ENCODE measurements at places on chromosomes 1 and 21.

- no peak for DNase-seq
Observed at GRCh38 chr1:90925928-90926869, 95.6 kb downstream of the ZNF644 start.

DNA sequence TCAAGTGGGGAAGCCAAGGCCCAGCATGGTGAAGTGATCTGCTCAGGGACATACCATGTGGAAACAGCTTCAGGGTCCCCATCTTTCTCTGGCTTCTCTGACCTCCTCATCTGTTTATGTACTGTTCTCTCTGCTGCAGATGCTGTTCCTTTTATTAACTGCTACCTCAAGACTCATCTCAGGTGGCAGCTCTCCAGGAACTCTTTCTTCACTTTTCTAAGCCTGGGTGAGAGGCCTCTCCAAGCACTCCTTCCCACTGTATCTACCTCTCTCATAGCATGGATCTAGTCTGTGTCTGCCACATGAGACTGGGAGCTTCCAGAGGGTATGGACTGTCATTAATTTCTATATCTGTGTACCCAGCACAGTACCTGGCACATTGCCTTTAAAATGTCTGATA lies 73.4 kb upstream of the PPM1J start:
- no peak for DNase-seq

DNA sequence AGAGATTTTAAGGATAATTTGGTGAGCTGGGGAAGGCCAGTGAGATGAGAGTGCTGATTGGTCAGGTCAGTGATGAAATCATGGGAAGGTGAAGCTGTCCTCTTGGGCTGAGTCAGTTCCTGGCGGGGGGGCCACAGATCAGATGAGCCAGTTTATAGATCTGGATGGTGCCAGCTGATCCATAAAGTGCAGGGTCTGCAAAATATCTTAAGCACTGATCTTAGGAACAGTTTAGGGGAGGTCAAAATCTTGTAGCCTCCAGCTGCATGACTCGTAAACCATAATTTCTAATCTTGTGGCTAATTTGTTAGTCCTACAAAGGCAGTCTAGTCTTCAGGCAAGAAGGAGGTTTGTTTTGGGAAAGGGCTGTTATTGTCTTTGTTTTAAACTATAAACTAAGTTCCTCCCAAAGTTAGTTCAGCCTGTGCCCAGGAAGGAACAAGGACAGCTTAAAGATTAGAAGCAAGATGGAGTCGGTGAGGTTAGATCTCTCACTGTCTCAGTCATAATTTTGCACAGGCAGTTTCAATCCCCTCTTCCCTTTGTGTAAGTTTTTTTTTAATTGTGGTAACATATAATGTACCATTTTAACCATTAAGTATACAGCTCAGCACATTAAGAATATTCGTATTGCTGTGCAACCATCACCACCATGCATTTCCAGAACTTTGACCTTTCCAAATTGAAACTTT lies 39.4 kb downstream of the PTAFR start:
- DNase-seq: no peak

DNA sequence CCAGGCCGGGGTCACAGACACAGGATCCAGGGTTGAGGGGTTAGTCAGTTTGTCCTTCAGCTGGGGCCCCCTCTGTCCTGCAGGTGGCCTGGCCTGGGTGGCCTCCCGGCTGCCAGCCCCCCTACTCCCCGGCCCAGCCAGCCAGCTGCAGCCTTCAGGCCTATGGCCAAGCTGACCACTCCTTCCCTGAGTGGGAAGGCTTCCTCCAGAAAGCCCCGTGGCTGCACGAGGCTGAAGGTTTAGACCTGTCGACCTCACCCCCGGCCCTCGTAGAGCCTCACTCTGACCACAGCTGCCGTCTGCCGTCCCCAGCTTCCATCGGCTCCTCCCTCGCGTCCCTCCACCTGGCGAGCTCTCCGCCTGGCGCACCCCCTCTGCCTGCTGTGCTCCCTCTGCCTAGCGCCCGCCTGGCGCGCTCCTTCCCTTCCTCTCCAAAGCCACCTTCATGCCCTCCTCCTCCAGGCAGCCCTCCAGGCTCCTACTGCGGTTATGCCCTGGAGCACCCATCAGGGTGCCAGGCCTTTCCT lies 9.6 kb downstream of the TTLL10 start:
- no peak for DNase-seq

GRCh38 chr21:45860493-45861155 lies 120.9 kb upstream of the COL6A1 start:
- no peak for DNase-seq

DNA sequence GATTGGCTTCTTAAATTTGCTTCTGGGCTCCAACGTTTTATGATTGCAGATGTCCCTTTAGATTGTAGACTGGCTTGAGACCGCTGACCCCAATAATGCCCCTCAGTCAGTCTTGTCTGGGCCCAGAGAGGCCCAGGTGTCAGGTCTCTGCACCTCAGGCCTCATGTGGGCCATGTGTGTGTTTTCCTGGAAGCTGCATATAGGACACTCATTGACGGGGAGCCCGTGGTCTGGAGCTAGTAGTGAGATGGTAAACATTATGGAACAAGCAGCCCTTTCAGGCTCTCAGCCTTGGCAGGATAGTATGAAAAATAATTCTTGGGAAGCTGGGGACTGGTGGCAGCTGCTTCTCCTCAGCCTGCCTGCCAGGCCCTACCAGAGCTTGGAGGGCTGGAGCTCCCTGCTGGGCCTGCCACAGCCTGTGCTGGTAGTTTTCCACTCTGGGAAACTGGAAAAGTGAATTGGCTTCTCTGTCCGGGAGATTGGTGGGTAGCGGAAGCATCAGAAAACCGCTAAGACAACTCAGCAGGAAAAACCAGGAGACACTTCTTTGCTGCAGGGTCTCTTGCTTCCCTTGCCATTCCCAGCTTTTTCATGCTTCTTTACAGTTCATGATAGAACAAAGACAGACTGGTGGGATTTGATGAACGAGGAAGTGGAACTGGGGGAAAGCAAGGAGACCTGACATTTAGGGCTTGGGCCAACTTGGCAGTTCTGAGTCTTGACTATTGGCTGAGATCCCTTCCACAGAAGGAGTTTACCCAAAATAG lies 57.8 kb upstream of the HSD17B7 start:
- no peak for DNase-seq

- no peak for DNase-seq
Observed at GRCh38 chr1:113931451-113931851, 2.3 kb downstream of the HIPK1 start.

- no peak for DNase-seq
Observed at GRCh38 chr1:22485431-22485830, 33.8 kb downstream of the ZBTB40 start.

DNA sequence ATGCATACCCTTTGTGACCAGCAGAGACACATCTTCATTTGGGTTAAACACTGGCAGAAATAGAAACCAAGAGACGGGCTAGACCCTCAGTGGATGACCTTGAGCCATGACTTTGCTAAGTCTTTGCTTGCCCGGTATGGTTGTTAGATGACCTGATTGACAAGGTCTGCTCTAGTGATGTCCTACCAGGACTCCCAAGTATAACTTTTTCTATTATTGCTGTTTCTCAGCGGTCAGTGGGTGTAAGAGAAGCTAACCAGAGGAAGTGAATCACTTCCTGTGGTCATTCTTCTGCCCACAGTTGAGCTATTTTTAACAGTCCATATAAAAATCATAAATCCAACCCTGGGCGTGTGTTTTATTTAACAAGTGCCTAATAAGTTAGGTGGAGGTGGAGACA lies 126.2 kb upstream of the ETS2 start:
- DNase-seq: no peak

DNA sequence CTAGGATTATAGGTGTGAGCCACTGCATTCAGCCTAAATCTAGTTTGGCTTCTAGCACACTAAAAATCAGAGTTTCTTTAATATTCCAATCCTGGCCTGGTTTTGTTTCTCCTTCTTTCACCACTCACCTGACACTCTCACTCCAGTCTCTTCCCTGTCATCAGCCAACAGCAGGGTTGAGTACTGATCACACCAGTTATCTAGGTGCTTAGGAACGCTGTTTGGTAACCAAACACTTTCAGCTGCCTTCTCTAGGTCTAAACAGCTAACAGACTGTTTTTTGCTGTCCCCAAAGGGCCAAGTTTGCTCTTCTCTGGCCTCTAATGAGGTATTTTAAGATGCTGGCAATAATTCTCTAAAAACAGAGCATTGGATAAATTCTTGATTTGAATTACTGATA lies 17.7 kb upstream of the FRRS1 start:
- no peak for DNase-seq

DNA sequence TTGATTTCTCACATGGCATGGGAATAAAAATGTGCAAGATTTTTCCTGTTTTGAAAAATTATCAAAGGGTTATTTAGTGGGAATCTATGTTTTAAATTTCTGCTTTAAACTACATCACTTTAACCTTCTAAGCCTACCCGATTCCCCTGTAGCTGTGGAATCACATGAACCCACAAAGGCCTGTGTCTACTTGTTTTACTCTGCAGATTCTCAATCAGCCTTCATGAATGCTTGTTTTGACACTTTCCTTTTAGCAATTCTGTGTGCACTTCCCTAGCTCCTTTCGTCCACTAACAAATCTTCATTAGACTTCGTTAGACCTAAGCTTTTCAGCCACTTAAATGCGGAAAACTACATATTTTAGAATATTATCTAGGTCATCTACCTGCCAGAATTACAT lies 56.0 kb upstream of the C1orf21 start:
- no peak for DNase-seq

GRCh38 chr1:154765970-154766369 lies 104.1 kb downstream of the KCNN3 start:
- DNase-seq: no peak

DNA sequence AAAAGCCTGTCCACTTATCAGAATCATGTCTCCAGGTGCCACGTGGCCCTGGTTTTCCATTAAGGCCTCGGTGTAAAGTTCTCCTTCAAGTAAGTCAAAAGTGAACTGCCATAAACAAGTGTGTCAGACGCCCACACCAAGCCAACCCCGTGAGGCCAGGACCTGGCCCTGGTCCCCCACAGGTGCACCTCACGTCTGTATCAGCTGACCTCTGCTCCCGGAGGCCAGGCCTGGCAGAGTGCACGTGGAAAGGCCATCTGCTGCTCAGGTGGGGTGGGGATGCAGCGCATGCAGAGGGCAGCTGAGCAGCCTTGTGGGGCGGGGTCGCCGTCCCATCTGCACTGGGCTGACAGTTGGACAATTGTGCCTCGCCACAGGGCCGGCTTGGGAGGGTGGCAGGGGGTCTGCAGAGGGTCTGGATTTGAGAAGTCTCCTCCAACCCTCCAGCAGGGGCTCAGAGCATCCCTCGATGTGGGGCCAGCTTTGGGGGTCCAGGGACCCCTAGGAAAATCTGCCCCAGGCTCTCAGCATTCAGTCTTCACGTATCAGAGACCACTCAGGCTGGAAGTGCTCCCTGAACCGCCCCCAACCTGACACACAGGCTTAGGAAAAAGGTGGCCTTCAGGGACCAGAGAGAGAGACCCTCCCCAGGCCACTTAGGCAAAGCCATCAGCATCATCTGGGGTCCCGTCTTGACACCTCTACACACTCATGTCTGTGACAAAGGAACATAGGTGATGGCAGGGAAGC lies 3.0 kb downstream of the SLC19A1 start:
- no peak for DNase-seq

GRCh38 chr1:241775021-241775420 lies 73.0 kb upstream of the EXO1 start:
- no peak for DNase-seq

DNA sequence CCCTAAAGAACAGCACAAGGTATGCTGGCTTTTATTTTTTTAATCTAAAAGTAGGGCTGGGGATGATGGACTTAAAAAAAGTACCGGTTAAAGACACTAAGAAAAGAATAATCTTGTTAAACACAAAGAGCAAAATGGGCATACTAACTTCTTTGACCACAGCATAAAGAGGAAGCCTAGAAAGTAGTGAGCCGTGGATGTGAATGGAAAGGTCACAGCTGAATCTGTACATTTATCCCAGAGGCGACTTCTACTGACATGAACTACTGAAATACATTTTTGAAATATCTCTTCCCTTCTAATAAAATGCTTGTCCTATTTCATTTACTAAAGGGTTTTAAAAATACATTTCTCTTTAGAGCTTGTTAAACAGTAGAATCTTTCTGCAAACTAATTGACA lies 140.7 kb downstream of the SLC45A1 start:
- no peak for DNase-seq
